Left ventricle myocardium superior (tissue), 1 donor: ENCODE measurements at places on chromosomes 13 and 19. TPM values are rescaled to one million over a fixed set of nuclear protein-coding genes. Genes with fewer than 3 reads are reported as not detected.

Gene ZNF492
- total RNA-seq = 0.12 TPM

Gene KLK14
- total RNA-seq = 0.89 TPM

Gene MAU2
- 31.4 TPM for total RNA-seq

Gene CYP4F8
- not detected for total RNA-seq

Gene ZNF865
- 21.8 TPM for total RNA-seq

Gene ADM5
- total RNA-seq = 0.87 TPM

Gene ZNF570
- 7.3 TPM for total RNA-seq

Gene LILRB2
- 2.7 TPM for total RNA-seq

Gene MBD3L2
- total RNA-seq = not detected

Gene ADGRL1
- 24.0 TPM for total RNA-seq

Gene AP2A1
- total RNA-seq = 73.1 TPM

Gene C19orf67
- total RNA-seq = not detected

Gene ZNF121
- 21.5 TPM for total RNA-seq

Gene S1PR5
- total RNA-seq = not detected

Gene ARID3A
- 5.7 TPM for total RNA-seq

Gene DLEU7
- not detected for total RNA-seq

Gene FBXO27
- total RNA-seq = 9.7 TPM

Gene GAS6
- 210 TPM for total RNA-seq

Gene ZNF382
- 17.4 TPM for total RNA-seq

Gene WDFY2
- 4.9 TPM for total RNA-seq

Gene ACER1
- not detected for total RNA-seq

Gene RAB20
- total RNA-seq = 10.3 TPM

Gene COX7A1
- total RNA-seq = 3,262 TPM

Gene LAIR1
- total RNA-seq = 5.9 TPM

Gene CRLF1
- 21.4 TPM for total RNA-seq

Gene UBE2L5
- total RNA-seq = not detected

Gene FUT2
- not detected for total RNA-seq

Gene PTH2
- total RNA-seq = not detected

Gene CEACAM4
- 0.52 TPM for total RNA-seq

Gene CERS1
- total RNA-seq = 0.42 TPM

Gene MYO9B
- 38.1 TPM for total RNA-seq

Gene SLC15A1
- not detected for total RNA-seq

Gene TNNT1
- total RNA-seq = 50.2 TPM

Gene SCEL
- not detected for total RNA-seq

Gene CDC42EP5
- 11.0 TPM for total RNA-seq

Gene ZNF530
- 3.9 TPM for total RNA-seq

Gene ZNF729
- total RNA-seq = not detected

Gene COL5A3
- 9.6 TPM for total RNA-seq

Gene ZNF507
- 16.1 TPM for total RNA-seq

Gene CEACAM7
- not detected for total RNA-seq

Gene KIR3DL2
- total RNA-seq = not detected

Gene DDA1
- 31.9 TPM for total RNA-seq

Gene GTF3A
- 227 TPM for total RNA-seq

Gene SIAH3
- total RNA-seq = not detected

Gene CPB2
- total RNA-seq = not detected

Gene CRYL1
- total RNA-seq = 19.5 TPM

Gene TJP3
- total RNA-seq = 0.22 TPM

Gene FFAR2
- 0.27 TPM for total RNA-seq
